CD8-positive, alpha-beta memory T cell (primary cell): ENCODE measurements at places on chromosomes 3 and 15. TPM values are rescaled to one million over a fixed set of nuclear protein-coding genes. Genes with fewer than 3 reads are reported as not detected.

C3orf85 gene
- not detected for total RNA-seq

DNA sequence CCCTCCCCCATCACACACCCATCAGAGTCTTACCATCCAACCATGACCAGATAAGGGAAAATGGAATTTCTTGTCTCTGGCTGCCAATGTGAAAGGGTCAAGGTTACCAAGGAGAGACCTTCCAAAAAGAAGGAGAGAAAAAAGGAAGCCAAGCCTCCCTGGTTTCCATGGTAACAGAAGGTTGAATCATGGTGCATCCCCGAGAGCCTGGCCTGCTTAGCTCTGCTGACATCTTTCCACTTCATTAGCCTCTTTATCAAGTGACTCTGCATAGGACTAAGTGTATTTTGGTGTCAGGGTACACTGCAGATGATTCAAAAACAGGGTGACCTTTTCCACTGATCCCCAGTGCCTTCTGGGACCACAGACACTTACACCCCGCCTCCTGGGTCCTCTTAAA, 225.7 kb upstream of the PPP2R3A start:
- no peak for DNase-seq

DNA sequence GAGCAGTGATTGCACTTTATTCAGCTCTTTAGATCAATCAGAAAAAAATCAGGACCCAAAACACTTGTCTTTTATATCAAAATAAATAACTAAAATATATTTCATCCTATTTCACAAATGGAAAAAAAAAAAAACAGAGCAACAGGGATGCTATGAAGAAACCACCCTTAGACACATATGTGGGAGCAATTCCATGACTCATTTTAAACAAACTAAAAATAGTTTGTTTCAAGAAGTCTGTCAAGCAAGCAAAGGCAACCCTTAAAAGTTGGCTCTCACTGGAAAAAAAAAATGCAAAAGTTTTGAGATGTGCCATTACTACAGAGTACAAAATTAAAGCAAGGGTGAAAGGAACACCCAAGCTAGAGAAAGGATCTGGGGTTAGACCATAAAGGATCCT, 5.7 kb downstream of the ATP13A3 start:
- DNase-seq, result no peak

DNA sequence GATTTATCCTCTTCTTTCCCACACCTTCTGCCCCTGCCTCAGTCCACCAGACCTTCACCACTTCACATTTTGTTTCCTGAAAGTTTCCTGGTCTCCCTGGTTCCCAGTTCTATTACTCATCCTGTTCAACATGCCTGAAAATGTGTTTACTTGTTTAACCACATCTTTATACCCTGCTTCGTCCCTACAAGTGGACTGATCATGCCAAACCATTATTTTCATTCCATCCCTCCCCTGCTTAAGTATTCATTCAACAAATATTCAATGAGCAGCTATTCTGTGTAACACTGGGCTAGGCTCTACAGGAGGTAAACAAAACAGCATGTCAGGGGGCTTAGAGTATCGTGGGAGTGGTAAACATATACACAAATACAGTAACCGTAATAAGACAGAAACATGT, 5.5 kb downstream of the MYO5A start:
- no peak for DNase-seq

SOX14 gene
- total RNA-seq, result not detected

DNA sequence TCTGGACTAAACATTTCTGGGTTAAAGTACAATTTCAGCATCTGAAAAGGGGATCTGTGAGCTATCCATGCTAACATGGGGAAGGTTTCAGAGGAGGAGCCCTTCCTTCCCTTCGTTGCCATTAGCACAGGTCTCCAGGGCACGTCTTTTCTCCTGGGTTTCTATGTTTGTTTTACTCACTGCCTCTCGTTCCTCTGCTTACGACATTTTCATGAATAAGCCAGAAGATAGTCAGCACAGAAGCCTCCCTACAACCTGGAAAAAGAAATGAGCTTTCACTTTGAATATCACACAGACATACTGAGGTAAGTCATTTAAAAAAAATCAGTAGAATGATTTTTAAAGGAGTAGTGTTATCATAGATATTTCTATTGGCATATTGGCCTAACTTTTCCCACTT, 117.2 kb upstream of the KCNMB2 start:
- no peak for DNase-seq

C3orf20 gene
- total RNA-seq, result 0.07 TPM

KLF15 gene
- total RNA-seq, result 0.18 TPM

DNA sequence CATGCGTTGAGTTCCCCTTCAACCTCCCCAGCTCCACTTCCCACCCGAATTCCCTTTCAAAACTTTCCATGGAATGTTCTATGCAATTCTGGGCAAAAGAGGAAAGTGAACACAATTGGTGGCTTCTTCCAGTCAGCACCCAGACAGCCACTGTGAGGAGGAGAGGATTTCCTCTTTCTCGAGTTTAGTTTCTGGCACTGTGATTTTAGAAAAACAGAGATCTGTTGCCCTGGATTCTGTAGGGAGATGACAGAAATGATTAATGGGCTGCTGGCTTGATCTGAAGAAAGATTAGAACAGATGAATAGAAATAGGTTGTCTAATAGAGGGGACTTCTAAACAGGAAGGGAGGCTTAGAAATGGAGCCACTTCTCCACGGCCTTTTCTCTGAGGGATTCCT, 172.0 kb downstream of the MCTP2 start:
- no peak for DNase-seq

- no peak for DNase-seq
These were observed 845.4 kb downstream of the NAALADL2 start for GRCh38 chr3:175704366-175705055.

- no peak for DNase-seq
These were observed 745.0 kb upstream of the BCHE start for GRCh38 chr3:166582236-166582635.

IL17RE gene
- total RNA-seq, result 1.2 TPM

GRK7 gene
- total RNA-seq, result not detected

CAMP gene
- not detected for total RNA-seq

DNA sequence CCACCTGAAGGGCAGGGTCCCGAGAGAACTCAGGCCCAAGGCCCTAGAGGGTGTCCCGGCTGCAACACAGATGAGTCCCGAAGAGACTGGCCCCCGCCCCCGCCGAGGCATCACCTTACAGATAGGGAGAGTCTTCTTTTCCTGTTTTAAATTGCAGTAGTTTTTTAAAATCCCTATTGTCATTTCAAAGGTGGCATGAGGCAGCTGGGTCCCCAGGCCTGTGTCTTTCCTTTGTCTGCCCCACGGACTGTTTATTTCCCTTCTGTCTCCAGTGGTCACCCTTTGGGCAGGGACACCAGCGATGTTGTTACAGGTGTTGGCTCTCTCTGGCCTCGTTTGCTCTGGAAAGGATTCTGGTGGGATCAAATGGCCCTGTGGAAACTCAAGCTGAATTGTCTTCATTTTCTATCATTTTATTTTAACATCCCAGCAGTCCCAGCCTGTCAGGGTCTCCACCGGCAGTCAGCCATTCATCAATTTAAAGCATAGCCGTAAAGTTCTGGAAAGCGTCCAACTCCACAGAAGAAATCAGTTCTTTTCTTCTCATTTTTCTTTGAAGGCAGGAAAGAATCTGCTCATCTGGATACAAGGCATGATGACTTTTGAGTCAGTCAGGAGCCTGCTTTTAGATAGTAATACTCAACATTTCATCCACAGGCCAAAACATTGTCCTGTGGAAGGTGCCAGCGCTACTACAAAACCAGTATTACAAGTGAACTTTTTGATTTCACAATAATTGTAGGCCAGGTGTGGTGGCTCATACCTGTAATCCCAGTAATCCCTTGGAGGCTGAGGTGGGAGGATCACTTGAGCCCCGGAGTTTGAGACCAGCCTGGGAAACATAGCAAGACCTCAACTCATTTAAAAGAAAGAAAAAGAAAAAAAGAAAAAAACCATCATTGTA, 96.2 kb downstream of the HES1 start:
- no peak for DNase-seq

DNA sequence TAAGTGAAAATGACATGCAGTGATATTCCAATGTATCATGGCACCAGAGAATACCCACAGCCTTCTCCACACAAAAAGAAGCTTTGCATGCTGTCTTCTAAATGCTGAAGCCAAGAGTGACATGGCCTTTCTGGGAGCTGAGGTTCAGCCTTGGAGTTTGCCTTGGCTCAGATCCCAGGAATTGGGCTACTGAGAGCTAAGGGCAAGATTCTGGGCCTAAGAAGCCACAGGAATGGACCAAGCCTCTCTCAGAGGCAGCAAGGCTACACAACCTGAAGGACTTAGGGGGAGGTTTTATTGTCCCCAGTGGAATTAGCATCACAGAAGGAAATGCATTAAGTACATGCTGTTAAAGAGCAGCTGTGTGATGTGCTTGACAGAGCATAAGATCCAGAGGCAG, 1078.5 kb downstream of the TUSC7 start:
- no peak for DNase-seq
